Uterus (tissue), 4 donors: ENCODE measurements at places on chromosomes 5 and 9. TPM values are rescaled to one million over a fixed set of nuclear protein-coding genes. Genes with fewer than 3 reads are reported as not detected.

Gene CTXN3
- total RNA-seq: not detected

Gene TAL2
- not detected for total RNA-seq

Gene CERCAM
- total RNA-seq: 52.3 TPM

Gene FGF18
- total RNA-seq: not detected

DNA sequence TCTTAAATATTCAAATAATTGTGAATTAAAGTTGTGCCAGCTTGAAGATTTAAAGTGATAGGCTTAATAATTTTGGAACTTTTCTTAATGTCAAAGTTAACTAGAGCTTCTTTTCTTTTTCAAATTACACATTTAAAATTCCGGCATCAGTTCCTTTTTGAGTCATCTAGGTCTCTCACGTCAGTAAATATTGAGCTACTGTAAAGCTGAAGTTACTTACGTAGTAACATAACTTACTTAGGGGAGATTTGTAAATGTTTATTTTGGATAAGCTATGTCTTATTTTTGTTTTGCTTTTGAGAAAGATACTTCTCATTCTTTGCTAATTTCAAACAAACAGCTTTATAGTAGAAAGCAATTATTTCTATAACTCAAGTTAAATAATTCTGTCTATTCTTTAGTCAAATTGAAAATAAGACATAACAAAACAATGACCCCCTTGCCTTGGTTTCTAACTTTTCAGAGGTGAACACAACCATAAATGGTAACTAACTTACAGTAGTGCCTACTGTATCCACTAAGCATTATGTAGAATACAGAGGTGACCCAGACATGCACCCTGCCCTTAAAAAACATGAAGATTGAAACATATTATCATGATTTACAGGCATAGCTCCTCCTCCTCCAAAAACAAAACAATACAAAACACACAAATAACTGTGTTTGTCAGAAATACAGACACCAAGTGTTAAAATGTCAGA lies 29.8 kb downstream of the CD274 start:
- no peak for DNase-seq

DNA sequence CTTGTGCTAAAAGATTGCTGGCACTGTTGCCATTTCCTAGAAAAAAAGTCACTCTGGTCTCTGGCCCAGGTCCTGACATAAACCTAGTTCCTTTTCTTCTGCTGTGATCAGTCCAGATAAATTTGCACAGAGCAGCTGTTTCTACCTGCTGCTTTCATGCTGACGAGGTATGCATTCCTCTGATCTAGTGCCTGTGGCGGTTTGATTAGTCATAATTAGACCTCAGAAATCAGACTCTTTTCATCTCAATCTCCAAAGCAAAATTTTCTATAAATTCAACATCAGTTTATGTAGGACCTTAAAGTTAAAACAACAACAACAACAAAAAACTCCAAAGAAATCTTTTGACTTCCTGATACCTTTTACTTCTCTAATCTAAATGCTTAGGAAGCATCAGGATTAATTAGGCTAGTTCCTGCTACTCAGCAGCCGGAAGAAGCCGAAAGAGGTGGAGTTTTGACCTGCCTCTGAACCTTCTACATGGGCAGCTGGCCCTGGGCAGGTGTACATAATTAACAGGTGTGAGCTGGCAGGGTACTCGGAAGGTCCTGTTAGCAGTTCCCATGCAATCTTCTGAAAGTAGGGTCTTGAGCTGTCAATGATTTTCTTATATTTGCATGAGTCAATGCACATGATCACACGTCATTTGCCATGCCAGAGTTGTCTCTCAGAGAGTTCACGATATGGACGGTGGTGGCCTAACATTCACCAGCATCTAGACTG lies 83.3 kb upstream of the CCDC112 start:
- DNase-seq: no peak

GRCh38 chr5:93307557-93307956 lies 273.5 kb downstream of the NR2F1-AS1 start:
- no peak for DNase-seq

GRCh38 chr5:1643651-1644392 lies 120.1 kb upstream of the LPCAT1 start:
- DNase-seq: no peak

GRCh38 chr9:129437626-129438323 lies 183.1 kb downstream of the C9orf50 start:
- peak; percentile 39 for DNase-seq

DNA sequence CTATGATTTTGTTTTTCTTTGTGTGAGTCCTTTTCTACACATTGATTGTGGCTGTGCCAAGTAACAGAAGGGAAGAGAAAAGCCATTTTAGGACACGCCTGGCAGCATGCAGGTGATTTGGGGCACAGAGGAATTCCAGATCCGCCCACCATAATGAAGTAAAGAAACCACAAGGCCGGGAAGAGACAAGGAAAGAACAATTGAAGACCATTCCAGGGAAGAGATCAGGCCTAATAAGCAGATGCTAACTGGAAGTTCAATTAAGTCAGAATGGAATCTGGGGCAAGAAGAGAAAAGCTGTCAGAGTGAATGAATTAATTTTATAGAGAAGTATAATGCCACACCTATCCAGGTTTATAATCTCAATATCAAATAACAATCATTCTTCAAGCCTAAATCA lies 110.2 kb upstream of the ISL1 start:
- no peak for DNase-seq

- DNase-seq: no peak
Measured at GRCh38 chr5:56012281-56012963, 17.7 kb upstream of the IL6ST start.

DNA sequence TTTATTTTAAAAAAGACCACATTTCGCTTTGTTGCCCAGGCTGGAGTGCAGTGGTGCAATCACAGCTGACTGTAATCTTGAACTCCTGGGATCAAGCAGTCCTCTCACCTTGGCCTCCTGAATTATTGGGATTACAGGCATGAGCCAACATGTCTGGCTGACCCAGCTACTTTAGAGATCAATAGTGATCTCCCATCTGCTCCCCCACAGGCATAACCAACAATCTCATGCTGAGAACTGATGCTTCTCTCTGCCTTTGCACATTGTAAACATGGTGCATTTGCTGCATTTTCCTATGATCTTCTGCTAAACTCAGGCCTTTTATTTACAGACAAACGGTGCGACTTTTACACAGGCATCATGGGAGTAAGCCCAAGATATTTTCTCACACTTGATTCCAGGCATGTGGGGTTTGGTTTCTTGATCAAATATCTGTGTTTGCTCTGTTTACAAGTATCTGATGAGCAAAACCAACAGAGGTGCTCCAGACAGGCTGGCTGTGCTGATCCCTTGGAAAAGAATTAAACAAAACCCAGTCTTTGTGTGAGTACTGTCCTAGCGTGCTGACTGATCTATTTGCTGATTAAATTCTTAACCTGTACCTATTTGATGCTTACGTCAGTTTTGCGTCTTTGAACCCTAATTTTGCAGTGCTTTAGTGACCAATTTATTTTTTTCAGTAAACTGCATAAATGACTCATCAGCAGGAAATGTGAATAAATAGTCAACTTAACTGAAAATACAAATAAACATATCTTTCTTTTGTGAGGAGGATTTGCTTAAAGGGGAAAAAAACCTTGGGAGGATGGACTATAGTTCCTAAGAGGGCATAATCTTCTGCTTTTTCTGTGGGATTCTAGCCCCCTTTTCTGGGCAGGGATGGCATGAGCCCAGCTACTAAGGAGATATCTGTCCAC lies 191.7 kb upstream of the NR3C1 start:
- no peak for DNase-seq

DNA sequence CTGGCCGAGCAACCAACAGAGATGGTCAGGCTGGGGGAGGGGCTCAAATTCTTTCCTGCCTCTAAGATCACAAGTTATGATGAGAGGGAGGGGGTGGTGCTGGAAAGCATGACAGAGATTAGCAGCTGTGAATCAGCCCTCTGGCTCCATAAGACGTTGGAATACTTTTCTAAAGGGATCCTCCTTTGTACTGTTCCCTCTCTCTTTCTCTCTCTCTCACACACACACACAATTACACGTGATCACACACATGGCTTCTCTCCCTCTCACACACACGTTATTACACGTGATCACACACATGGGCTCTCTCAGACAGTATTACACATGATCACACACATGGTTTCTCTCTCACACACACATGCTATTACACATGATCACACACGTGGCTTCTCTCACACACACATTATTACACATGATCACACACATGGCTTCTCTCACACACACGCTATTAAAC lies at the start of gene SLC45A2:
SLC45A2 (minus strand) TSS at position 23 of the 454 bp plus-strand sequence. CDS start 110 bp downstream, outside the sequence.
- DNase-seq: no peak

DNA sequence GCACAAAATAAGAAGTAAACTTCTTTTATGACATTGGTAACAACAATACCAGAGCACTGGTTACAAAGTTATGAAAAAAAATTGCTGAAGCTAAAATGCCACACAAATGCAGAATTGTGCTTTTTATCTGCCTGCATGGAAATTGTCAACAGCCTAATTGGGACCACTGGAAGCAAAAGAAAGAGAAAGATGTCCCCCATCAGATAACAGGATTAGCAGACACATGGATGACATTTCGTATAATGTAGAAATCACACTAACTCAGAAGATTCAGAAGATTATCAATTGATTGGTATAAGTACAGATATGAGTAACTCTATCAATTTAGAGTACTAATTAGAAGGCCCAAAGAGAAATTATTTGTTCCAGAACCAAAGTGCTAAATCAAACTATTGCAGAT lies 19.1 kb upstream of the FRMD3 start:
- DNase-seq: no peak

DNA sequence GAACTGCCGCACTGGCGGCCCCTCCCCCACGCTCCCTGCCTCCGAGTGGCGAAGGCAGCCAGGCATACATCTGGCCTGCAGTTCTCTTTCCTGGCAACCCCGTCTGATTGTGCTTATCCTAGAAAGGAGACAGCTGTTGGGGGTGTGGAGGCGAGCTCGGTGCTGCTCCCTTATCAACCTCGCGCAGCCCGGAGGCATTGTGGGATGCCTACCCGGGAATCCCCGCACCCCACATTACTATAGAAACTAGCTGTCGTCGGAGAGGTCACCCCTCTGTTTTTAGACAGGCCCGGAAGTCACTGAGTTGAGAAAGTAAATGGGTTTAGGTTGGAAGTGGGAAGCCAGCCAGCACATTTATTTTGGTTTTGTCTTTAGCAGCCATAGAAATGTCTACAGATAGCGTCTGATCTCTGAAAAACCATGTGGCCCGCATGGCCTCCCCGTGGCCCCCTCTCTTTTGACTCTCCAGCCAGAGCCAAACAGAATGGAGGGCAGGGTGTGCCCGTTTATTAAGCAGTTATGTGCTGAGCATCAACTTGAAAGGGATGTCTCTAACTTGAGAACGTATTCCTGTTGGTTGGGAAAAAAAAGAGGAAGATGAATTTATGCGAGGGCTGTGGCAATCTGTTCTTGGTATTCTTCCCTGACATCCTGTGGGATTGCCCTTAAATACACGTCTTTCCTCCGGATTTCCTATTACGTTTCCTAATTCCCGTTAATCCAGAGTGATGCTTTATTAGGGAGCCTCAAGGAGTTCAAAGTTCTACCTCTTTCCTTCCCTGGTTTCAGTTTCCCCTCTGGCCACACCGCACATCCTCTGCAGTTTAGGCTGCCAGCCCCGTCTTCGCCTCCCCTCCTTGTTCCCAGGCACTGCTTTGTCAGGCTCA lies 3.9 kb downstream of the STC2 start:
- peak; percentile 64 for DNase-seq
